Immature natural killer cell (primary cell): ENCODE measurements at places on chromosomes 3 and 15. TPM values are rescaled to one million over a fixed set of nuclear protein-coding genes. Genes with fewer than 3 reads are reported as not detected.

The AADACL2 gene
- not detected for polyA plus RNA-seq

DNA sequence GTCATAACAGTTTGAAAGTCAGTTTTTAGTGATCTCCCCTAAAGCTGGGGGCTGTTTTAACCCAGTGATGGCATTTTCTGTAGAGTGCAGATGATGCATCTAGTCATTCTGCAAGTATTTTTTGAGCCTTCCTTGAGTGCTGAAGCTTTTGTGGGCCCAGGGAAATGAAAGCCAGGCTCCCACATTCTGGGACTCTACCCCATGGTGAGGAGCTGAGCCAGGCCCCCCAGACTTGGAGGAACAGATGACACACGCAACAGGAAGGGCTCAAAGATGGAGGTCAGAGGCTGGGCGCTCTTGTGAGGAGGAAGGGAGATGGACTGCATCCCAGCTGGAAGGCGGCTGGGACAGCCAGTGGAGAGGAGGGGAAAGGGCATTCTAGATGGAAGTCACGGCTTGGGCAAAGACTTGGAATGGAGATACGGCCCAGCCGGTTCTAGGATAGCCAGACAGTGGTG lies 40.8 kb downstream of the MRAS start:
- no peak for DNase-seq

The PRR20G gene
- polyA plus RNA-seq: not detected

The RARB gene
- polyA plus RNA-seq: 0.61 TPM

DNA sequence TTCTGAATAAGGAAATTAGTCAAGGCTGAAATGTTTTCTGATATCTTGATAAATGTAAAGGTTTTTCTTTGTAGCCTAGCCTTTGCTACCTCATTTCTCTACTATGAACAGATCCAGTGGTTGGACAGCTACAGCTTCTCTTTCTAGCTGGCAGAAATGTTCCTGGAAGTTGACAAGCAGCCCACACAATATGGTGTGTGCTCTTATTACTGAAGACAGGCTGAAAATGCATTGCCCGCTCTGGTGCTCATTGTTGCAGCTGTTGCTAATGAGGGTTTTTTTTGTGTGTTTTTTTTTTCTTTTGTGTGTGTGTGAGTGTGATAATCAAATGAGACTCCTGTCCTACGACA lies 844.3 kb upstream of the SEMA6D start:
- no peak for DNase-seq

The TRH gene
- polyA plus RNA-seq: not detected

DNA sequence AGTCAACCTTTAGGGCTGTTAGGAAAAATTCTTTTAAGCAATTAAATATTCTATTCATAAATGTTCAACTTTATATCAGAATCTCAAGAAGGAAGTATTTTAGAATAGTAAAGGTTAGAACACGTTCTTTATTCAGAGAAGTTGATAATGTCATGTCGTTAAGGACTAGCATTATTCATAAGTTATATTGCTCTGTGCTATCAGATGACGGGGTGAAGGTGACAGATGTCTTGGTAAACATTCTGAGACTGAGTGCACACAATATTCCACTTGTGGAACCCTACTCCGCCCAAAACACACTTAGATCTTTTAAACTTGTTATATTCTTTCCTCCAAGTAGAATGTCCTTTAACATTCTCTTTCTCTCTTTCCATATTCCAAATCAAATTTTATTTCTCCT lies 7.9 kb downstream of the AP4E1 start:
- DNase-seq: no peak

- DNase-seq: no peak
Observed at GRCh38 chr15:76860201-76860600, 44.9 kb downstream of the SCAPER start.

DNA sequence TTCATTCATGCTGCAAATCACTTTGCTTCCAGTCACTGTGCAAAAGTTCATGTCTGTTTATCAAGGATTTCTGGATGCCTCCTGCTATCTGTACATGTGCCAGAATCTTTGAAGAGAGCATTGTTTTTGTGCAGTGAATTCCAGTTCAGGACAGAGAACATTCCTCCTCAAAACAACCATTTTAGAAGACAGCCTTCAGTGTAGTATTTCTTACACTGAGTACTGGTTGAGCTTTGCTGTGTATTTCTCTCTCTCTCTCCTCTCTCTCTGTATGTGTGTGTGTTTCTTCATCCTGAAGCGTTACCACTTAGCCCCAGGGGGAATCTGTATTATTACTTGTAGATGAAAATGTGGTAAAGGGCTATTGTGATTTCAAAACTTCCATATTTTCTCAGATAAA lies 123.8 kb upstream of the CHL1 start:
- DNase-seq: no peak

GRCh38 chr3:126024049-126024854 lies 55.3 kb downstream of the ROPN1B start:
- DNase-seq: no peak

GRCh38 chr15:62495670-62496614 lies 330.9 kb upstream of the C2CD4B start:
- no peak for DNase-seq

The ATR gene
- polyA plus RNA-seq: 10.1 TPM

The GPR149 gene
- polyA plus RNA-seq: not detected

DNA sequence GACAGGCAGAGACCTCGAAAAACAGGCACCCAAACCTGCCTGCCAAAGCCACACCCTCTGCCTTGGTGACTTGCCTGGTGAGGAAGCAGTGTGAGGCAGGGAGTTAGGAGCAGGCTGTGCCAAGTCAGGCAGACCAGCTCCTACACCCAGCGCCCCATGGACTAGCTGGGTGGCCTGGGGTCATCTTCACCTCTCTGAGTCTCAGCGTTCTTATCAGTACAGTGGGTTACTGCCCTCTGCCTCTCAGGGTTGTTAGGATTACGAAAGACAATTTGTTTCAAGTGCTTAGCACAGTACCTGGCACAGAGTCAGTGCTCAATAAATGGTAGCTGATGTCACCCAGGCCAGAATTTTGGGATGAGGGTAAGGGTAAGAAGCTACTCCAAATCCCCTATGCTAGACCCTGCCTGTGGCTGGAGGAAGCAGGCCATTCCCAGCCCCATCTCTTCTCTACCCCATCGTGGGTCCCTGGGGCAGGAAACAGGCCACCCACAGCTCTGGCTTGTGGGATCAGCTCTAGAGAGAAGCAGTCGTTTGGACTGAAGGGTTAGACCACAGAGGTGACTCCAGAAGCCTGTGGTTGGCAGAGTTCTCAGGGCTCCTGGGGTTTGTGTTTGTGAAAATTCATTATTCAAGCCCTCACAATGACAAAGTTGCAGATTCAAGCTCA lies 10.1 kb downstream of the SLC51B start:
- no peak for DNase-seq

DNA sequence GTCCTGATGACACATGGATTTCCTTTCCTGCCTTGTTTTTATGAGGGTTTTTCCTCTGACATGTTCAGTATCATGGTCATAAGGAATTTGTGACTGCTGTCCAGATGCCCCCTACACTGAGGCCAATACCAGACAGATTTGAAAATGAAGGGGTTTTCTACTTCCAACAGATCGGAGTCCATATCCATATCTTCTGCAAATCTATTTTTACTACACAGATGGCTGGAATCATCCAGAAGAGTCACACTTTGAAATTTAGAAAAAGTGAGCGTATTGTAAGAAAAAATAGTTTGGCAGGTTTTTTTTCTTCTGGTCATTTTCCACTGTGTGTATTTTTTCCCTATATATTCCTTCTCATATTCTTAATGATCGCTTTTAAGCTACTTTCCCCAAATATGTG lies 197.5 kb upstream of the LRRC3B start:
- DNase-seq: no peak

DNA sequence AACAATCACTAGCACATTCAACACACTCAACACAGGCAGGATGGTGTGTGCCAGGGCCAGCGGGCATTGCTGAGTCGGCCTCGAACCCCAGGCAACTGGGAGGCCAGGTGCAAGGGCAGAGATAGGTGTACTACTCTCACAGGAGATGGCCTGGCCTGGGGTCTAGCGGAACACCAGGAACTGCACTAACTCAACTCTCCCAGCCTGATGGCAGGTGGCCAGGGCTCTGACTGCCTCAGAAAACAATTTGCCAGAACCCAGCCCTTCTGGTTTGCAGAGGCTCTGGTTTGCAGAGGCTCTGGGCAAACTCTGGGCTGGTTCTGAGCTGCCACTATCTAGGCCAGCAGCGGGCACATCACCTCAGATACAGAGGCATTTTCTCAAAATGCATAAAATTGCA lies 229.2 kb upstream of the CHRNA7 start:
- no peak for DNase-seq

DNA sequence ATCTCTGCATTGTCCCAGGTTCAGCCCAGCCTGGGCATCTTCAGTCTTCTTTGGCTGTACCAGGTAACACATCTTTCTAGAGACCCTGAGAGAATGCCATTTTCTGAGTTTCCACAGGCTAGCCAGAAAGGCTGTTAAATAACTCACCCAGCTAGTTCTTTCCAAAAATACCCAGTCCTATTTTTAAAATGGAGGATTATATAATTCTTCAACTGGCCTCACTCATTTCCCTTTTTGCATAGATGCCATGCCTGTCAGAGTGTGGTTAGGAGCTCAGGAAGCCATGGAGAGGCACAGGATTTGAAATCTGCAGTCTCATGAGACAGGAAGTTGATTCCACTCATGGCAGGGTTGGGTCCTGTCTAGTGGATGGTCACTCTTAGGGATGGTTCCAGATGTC lies 39.8 kb downstream of the CEMIP start:
- no peak for DNase-seq

GRCh38 chr3:97979610-97980009 lies 7.4 kb upstream of the RIOX2 start:
- no peak for DNase-seq

GRCh38 chr3:127263586-127264231 lies 24.1 kb downstream of the PRR20G start:
- no peak for DNase-seq

GRCh38 chr3:49415931-49416601 lies 3.8 kb downstream of the TCTA start:
- DNase-seq: peak; percentile 76

- DNase-seq: no peak
Observed at GRCh38 chr15:68407886-68408881, 23.8 kb downstream of the ITGA11 start.

DNA sequence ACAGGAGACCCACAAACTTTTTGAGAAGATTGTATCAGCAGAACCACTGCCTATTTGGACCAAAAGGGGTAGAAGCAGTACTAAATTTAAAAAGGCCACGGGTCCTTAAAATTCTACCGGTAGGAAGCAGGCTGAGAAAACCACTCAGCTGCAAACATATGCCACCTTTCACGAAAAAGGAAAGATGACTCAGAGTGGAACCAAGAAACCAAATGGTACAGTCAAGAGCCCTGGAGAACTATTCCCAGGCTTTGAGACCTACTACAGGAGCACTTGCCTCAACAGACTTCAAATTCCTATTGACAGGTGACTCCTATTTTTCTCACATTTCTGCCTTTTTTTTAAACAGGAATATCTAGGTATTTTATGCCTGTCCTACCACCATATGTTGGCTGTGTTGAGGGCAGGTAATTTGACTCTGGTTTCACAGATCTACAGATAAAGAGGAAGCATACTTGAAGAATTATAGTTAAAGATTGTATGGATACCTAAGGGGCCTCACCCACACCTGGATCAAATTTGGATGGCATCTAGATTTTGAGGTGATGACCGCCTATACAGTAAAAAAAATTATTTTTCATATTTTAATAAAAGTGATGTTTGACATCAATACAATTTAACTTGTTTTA lies 10.1 kb downstream of the GOLIM4 start:
- no peak for DNase-seq

DNA sequence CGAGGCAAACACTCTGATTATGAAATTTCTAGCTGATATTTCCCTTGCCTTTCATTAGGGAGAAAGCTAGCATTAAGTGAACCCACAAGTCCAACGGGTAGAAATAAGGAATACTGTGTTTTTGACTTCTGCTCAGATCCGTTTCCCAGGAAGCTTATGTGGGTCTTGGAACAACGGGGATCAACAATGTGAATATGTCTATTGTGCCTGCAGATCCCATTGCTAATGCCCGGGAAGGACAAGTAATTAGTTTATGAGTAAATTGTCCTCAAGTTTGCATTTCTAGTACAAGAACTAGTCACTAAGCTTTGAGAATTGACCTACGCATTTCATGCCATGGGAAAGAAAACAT lies 236.4 kb downstream of the UACA start:
- no peak for DNase-seq

The FGF7 gene
- polyA plus RNA-seq: not detected

The ANKRD34C gene
- polyA plus RNA-seq: not detected

DNA sequence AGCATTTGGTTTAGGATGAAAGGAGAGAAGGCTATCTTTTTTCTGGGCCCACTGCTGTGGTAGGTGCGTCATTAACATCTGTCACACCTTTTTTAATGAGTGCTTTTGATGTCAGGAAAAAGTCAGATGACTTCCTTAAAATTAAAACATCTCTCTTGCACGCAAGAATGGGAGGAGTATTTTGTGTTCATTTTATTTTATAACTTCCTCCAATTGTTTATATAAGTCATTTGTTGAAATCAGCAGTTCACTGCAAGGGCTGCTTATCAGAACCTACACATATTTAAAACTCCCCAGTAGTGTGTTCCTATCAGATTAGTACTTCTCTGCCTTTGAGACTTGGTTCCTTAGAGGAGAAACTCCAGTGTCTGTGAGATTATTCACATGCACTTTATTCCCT lies 143.8 kb downstream of the NEO1 start:
- DNase-seq: no peak

DNA sequence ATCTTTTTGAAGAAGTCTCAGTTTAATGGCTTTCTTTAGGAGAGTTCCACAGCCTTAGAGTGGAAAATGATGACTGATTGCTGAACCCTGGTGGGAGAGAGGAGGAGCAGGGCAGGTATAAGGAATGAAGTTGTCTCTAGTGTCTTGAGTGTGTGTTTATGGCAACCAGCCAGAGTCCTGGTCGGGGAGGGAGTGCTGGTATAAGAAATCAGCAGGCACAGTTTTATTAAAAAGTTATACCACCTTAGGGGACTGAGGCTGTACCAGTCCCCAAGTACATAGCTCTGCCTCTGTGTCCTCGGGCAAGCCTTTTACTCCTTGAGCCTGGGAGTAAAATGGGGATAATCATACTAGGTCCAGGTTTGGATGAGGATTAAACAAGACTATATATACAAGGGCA lies 29.8 kb downstream of the SLC22A14 start:
- DNase-seq: no peak

The POU1F1 gene
- polyA plus RNA-seq: not detected

- no peak for DNase-seq
Observed at GRCh38 chr3:175679568-175679967, 820.4 kb downstream of the NAALADL2 start.

The C3orf49 gene
- polyA plus RNA-seq: not detected

The RYR3 gene
- polyA plus RNA-seq: 0.11 TPM

The SLC6A11 gene
- not detected for polyA plus RNA-seq

The SLCO3A1 gene
- polyA plus RNA-seq: 17.0 TPM

The NR1I2 gene
- polyA plus RNA-seq: not detected

The EXOG gene
- 6.9 TPM for polyA plus RNA-seq

- DNase-seq: no peak
Observed at GRCh38 chr3:66644549-66644948, 143.7 kb upstream of the LRIG1 start.

The MYO5C gene
- not detected for polyA plus RNA-seq

- peak; percentile 89 for DNase-seq
Observed at GRCh38 chr3:10248184-10248983, at the start of gene TATDN2. TSS of gene TATDN2 (plus strand) at chr3:10248459. CDS start at chr3:10249201, 742 bp downstream.

GRCh38 chr3:99925584-99926230 lies 108.0 kb downstream of the CMSS1 start:
- no peak for DNase-seq

The ZNF860 gene
- not detected for polyA plus RNA-seq
